Small intestine (tissue), 16 donors: ENCODE measurements at places on chromosomes 7 and 10.

GRCh38 chr7:13181216-13181615 lies 493.8 kb downstream of the ARL4A start:
- no peak for DNase-seq

DNA sequence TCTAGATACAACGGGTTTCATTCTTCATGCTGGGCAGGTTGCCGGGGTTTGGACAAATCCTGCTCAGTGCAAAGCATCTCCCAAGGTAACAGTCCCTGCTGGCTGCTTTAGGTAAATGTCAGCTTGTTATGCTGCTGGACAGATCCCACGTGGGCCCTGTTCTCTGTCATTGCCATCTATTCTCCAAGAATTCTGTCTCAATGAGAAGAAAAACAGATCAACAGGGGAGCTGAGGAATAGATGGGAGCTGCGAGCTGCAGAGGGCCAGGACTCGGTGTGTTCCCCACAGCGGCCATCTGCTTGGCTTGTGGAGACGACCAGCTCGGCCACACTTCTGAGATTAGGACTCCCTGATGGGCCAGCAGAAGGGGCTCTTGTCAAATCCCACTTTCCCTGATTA lies 235.2 kb downstream of the DPP6 start:
- DNase-seq = no peak

GRCh38 chr10:124497196-124497881 lies 35.7 kb downstream of the LHPP start:
- no peak for DNase-seq

GRCh38 chr7:13017881-13018280 lies 330.4 kb downstream of the ARL4A start:
- no peak for DNase-seq

- peak; percentile 92 for DNase-seq
Observed at GRCh38 chr10:77899080-77899477, 27.5 kb downstream of the DLG5 start.

DNA sequence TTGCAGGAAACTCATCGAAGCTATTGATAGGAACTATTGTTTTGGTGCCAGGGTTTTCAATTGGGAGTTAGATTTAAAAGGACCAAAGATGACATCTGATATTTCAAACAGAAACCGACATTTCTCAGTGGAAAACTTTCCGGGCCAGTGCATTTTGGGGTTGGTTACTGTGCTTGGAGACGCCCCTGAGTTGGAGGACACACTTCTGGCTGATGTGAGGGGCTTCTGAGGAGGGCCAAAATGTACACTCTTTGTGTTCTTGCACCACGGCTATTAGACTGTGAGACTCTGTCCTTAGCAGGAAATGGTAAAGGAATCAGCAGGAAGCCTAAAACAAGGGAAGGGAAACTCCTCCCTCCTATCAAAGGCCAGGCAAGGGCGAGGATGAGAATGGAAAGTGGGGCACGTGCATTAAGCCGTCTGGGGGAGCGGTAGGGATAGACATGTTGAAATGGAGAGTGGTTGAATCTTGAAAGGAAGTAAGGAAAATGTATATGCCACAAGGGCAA lies 1.8 kb upstream of the SRGN start:
- no peak for DNase-seq

- no peak for DNase-seq
Observed at GRCh38 chr7:29975561-29975960, 14.0 kb downstream of the SCRN1 start.

DNA sequence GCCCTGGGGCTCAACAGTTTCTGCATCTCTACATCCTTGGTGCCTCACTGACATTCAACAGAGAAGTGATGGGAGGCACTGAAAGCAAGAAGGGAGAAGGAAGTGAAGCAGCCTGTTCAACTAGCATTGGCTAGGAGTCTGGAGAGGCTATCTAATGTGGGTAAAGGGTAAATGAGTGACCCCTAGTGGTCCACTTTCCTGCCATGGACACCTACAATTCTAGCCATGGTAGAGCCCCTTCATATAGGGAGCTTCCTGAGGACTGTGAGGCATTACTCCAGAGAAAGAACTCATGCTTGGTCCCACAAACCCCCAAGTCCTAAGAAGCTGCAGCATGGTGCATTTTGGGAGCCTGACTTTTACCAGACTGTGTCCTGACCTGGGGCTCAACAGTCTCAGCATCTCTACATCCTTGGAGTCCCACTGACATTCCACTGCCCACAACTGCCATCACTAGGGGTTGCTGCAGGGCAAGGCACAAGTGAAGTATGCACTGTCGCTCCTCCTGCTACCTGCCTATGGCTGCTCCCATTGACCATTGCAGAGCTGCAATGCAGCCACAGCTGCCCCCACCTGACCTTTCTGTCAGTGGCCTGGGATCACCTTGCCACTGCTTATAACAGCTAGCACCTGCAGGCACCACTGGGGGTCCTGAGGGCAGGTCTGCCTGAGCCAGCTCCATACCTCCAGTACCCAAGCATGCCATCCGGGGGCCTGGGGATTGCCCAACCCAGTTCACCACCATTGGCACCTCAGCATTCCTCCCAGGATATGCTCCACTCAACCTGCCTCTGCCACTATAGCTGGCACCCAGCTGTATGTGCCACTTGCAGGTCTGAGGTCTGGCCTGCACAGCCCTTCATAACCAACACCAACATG lies 44.1 kb upstream of the CDK6 start:
- peak; percentile 5 for DNase-seq

- DNase-seq = no peak
Observed at GRCh38 chr7:39042670-39043069, 65.0 kb downstream of the POU6F2 start.

- DNase-seq = no peak
Observed at GRCh38 chr10:125116652-125117310, 43.6 kb downstream of the CTBP2 start.

GRCh38 chr7:74718336-74718735 lies 55.5 kb upstream of the NCF1 start:
- no peak for DNase-seq

DNA sequence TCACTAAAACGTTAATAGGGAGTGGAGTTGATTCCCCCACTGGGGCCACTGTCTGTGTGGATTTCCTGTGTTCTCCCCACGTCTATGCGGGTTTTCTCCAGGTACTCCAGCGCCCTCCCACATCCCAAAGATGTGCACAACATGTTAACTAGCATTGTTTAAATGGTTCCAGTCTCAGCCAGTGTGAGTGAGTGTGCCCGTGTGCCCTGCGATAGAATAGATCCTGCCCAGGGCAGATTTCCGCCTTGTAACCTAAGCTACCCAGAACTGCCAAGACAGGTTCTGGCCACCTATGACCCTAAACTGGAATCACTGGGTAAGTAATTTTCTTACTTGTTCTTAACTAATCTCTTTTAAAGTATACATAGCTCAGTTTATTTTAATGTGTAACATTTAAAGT lies 58.5 kb downstream of the CCDC6 start:
- no peak for DNase-seq

DNA sequence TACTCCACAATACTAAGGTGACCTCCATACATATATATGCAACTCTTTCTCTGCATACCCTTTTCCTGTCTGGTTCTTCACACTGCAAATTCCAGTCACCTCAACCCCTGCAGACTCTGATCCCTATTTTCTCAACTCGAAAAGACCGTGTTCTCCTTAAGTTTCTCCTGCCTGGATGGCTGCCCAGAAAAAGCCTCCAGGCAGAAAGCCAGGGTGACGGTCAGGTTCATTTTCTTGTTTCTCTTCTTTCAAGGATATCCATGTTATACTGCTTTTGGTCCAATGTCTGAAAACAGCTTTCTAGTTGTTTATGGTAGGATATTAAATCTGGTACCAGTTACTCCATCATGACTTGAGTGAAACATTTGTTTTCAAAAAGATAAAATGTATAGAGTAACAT lies 267.8 kb upstream of the MYO3A start:
- no peak for DNase-seq

DNA sequence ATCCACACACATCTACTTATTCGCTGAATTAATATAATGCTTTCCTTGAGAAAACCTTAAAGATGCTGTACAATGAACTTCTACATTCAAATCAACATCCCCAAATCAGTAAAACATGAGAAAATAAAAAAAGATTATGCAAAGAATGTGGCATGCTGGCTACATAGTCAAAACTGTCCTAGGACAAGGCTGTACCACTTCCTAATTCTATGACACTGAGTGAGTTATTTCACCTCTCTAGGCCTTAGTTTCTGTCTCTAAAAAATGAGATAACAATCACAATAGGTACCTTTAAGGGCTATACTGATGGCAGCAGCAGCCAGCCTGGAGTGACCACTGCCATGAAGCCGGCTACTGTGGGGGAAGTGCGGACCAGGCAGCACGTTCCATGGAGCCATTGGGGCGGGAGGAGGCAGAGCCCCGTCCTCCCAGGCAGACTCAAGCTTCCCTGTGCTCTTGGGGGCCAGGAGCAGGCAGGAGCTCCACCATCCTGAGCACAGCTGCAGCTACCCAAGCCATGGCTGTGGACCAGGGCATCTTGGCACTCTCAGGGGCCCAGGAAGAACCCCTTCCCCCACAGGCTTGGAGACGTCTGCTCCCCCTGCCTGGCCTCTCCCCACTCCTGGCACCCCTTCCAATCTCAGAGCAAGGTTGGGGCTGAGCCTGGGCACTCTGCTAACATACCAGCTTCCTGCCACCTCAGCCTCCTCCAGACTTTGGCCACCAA lies 110.2 kb downstream of the ELAPOR2 start:
- no peak for DNase-seq

- peak; percentile 88 for DNase-seq
Observed at GRCh38 chr10:409408-410040, 274.3 kb downstream of the ZMYND11 start.
